BJ (cell line): ENCODE measurements at places on chromosomes 12 and 14. TPM values are rescaled to one million over a fixed set of nuclear protein-coding genes. Genes with fewer than 3 reads are reported as not detected.

The KCNH3 gene
- polyA plus RNA-seq = 0.01 and 0.02 TPM in 2 replicates

The RNASE7 gene
- not detected in 2 replicates for polyA plus RNA-seq

The MIP gene
- polyA plus RNA-seq = 0.10 and 0.12 TPM in 2 replicates

The GALNT4 gene
- polyA plus RNA-seq = 2.1 and 4.2 TPM in 2 replicates

The STYK1 gene
- 0.74 and 0.92 TPM in 2 replicates for polyA plus RNA-seq

The EEF1AKMT3 gene
- 9.1 and 9.2 TPM in 2 replicates for polyA plus RNA-seq

The FAR2 gene
- polyA plus RNA-seq = 17.1 and 23.7 TPM in 2 replicates

The PGF gene
- 3.3 and 4.1 TPM in 2 replicates for polyA plus RNA-seq

The NGB gene
- polyA plus RNA-seq = 0.05 TPM in 1 of 2 replicates, not detected in the other

The HOXC4 gene
- 0.69 and 0.93 TPM in 2 replicates for polyA plus RNA-seq

The PRR13 gene
- 66.4 and 73.2 TPM in 2 replicates for polyA plus RNA-seq

The YLPM1 gene
- 5.5 and 7.2 TPM in 2 replicates for polyA plus RNA-seq

The POTEM gene
- not detected in 2 replicates for polyA plus RNA-seq

The SERPINA10 gene
- not detected in 2 replicates for polyA plus RNA-seq

The KHNYN gene
- polyA plus RNA-seq = 18.9 and 19.7 TPM in 2 replicates

The SRRM4 gene
- polyA plus RNA-seq = not detected in 2 replicates

The PAWR gene
- 10.5 and 13.1 TPM in 2 replicates for polyA plus RNA-seq

The SDS gene
- polyA plus RNA-seq = not detected in 2 replicates

The HOXC9 gene
- 1.2 and 1.8 TPM in 2 replicates for polyA plus RNA-seq

The RILPL1 gene
- 19.1 and 22.3 TPM in 2 replicates for polyA plus RNA-seq

The ETFBKMT gene
- polyA plus RNA-seq = 0.94 and 1.5 TPM in 2 replicates

The SLC6A12 gene
- polyA plus RNA-seq = not detected in 2 replicates

The NUAK1 gene
- polyA plus RNA-seq = 37.0 and 40.0 TPM in 2 replicates

The POTEG gene
- polyA plus RNA-seq = not detected in 2 replicates

The GARIN6 gene
- not detected in 2 replicates for polyA plus RNA-seq

The THTPA gene
- polyA plus RNA-seq = 8.1 and 14.2 TPM in 2 replicates

The RASAL1 gene
- polyA plus RNA-seq = not detected in 2 replicates

The RFX4 gene
- polyA plus RNA-seq = not detected in 2 replicates

The ADAMTS20 gene
- polyA plus RNA-seq = 0.01 TPM in 1 of 2 replicates, not detected in the other

The DNAI7 gene
- polyA plus RNA-seq = 0.11 and 0.21 TPM in 2 replicates

The OTOGL gene
- 0.10 TPM in 2 replicates for polyA plus RNA-seq

The CLEC6A gene
- polyA plus RNA-seq = not detected in 2 replicates

The NYNRIN gene
- polyA plus RNA-seq = 7.2 and 10.1 TPM in 2 replicates

The ADCY6 gene
- 27.8 and 37.9 TPM in 2 replicates for polyA plus RNA-seq

The RNASE4 gene
- polyA plus RNA-seq = 38.6 and 42.4 TPM in 2 replicates

The SLCO1C1 gene
- polyA plus RNA-seq = not detected in 2 replicates

The NANOG gene
- polyA plus RNA-seq = not detected in 2 replicates

The KRT72 gene
- not detected in 2 replicates for polyA plus RNA-seq

The CREBL2 gene
- polyA plus RNA-seq = 15.4 and 25.6 TPM in 2 replicates

The KCNJ8 gene
- 7.6 and 8.7 TPM in 2 replicates for polyA plus RNA-seq

The PLXNC1 gene
- polyA plus RNA-seq = 2.2 and 3.4 TPM in 2 replicates

The R3HDM2 gene
- 12.6 and 27.4 TPM in 2 replicates for polyA plus RNA-seq
